Stimulated activated CD4-positive, alpha-beta T cell treated with anti-CD3 and anti-CD28 coated beads, TNF-alpha, amount 100 ng/mL, for 24 hours (primary cell): ENCODE measurements at places on chromosomes 6 and 20.

GRCh38 chr6:167472880-167473279 is 148.0 kb downstream of the TTLL2 start:
- no peak for DNase-seq

GRCh38 chr6:159174263-159174969 is 5.2 kb downstream of the FNDC1 start:
- peak; percentile 70 for DNase-seq

GRCh38 chr20:24979036-24979960 is 13.3 kb downstream of the APMAP start:
- DNase-seq: no peak

GRCh38 chr6:73738367-73739028 is 42.5 kb downstream of the CD109 start:
- no peak for DNase-seq

GRCh38 chr20:4445784-4446183 is 275.9 kb upstream of the PRND start:
- no peak for DNase-seq

DNA sequence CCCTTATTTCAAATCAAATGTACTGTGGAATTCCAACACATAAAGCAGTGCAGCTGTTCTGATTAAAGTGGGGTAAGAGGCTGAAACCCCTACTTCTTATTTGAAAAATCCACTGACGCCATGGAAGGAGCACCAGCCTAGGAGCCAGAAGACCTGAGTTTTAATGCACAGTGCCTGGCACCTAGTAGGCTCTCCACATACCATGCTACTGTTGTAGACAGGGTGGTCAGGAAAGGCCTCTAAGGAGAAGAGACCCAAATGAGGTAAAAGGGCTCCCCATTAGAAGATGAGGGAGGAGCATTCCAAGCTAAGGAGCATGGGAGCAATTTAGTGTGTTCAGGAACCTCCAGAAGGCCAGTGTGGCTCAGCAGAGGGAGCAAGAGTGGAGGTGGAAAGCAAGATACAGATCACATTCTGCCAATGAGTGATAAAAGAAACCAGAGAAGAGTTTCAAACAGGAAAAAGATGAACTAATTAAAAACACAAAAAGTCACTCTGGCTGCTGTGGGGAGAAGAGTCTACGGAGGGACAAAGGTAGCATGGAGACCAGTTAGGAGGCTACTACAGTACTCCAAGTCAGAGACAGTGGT is 11.8 kb upstream of the ZNF76 start:
- no peak for DNase-seq

- DNase-seq: no peak
Measured at GRCh38 chr20:25129428-25129827, 47.5 kb upstream of the VSX1 start.
